Activated CD4-positive, CD25-positive, alpha-beta regulatory T cell (primary cell): ENCODE measurements at places on chromosomes 2 and 18.

- no peak for DNase-seq
Observed at GRCh38 chr2:128282246-128282975, 36.3 kb downstream of the HS6ST1 start.

DNA sequence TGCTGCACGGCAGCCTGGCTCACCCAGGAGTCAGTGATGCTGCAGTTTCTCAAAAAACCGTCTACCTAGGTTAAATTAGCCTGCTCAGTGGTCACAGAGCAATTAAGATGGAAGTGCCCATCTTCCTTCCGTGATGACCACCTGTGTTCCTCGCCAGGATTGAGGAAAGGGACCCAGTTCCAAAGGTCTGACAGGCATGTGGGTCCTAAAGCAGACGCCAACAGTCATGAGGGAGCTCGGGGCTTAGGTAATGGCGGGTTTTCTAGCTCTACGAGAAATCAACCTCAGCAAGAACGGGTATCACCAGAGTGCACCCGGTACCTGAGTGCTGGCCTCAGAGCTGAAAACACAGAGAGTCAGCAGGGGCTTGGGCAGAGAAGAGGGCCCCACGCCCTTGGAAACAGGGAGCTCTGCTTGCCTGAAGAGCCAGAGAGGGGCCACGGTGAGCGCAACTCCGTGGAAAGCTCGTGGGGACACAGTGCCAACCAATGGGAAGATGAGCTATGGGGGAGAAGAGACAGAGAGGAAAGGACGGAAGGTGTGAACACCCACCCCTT, 34.3 kb upstream of the DNMT3A start:
- DNase-seq = no peak

DNA sequence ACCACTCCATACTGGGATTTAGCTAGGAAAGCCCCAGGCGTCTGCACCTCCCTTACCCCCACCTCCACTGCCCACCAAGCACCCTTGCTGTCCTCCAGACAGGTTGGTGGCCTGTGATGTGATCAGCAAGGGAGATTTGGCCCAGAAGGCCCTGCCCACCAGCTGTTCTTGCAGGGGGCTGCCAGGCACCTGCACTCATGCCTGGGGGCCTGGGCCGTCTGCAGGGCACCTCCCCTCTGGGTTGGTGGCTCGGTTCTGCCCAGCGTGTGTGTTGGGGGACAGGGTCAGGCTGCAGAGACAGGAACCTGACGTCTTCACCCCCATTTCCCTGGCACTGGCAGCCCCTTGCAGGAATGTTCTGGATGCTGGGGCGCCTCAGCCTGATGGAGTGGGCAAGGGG, 5.8 kb downstream of the DNMT3A start:
- no peak for DNase-seq

- DNase-seq = no peak
Observed at GRCh38 chr18:56000041-56000440, 412.0 kb upstream of the TCF4 start.

DNA sequence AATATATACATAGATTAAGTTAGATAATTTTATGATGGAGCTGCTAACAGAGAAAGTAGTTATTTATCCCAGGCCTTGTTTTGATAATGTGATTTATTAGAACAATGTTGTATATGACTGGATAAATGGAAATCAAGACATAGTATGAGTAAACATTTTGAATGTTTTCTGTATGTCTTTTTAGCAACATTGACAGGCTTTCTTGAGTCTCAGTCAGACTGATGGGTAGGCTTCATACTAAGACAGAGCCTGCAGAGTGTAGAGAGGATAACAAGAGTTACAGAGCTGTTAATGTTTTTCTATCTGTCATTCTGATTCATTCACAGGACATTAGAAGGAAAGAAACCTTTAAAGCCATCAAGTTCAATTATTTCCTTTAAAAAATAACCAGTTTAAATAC, 478.5 kb downstream of the LRP1B start:
- DNase-seq = no peak

DNA sequence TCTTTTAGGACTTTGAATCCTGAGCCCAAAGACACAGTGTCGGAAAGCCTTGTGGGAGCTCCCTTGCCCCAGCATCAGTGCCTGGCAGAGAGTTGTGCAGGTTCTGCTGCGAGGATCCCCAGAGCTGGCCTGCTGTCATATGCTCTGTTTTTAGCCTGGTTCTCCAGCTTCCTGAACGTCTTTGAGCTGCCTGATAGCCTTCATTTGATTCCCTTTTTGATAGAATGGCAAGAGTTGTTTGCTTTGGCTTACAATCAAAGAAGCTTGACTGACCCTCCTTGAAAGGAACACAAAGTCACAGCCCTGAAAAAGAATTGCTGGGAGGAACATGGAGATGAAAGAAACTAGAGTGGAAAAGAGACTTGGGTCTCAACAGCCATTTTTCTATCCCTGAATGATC, 95.4 kb downstream of the C1QL2 start:
- DNase-seq = no peak

DNA sequence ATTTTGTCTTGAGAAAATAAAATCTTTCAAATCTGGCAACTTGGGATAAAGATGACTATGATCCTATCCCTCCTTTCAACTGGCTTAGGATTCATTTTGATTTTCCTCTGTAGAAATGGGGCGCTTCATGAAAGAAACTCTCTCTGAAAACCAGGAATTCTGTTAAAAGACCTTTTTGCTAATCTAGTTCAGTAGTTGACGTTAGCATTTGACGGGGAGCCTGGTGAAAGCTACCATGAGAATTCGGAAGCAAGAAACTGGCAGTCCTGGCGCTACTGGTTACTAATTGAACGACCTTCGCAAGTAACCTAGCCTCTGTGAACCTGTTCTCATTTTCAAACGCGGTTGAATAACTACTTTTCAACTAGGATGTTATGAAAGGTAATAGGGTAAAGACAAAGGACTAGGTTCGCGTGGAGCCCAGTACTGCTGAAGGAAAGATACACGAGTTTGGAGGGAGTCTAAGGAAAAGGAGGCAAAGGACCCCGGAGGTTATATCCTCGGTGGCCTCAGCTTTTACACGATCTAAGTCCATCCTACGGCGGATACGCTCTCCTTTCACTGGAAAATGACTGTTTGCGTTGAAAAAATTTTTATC, 604 bp upstream of the STK11IP start:
- DNase-seq = no peak

DNA sequence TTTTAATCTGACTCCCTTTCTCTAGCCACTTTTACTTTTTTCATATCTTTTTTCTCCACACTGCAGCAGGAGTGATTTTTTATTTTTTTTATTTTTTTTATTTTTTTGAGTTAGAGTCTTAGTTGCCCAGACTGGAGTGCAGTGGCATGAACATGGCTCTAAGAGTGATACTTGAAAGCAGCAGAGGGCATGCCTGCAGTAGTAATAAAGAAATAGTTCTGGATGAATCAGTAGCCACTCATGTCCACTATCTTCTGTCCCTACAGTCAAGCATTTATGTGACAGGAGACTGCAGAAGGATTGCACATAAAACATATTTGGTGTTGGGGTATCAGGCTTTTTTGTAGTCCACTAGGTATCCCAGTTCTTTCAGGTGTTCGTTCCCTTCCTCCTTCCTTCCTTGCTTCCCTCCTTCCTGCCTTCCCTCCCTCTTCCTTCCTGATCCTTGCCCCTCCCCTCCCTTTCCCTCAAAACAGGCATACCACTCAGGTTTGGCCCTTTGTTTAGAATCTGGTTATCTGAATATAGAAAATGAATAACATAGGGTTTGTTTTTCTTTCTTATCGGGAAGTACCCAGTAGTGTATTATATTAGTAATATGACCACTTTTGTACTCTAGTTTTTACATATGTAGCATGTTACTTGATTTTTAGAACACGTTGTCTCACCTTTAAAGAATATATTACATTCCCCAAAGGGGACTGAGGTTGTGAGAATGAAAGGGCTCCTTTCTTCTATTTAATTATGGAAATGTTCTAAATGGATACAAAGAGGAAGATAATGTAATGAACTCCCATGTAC, 23.5 kb downstream of the MIB1 start:
- DNase-seq = no peak

- no peak for DNase-seq
Observed at GRCh38 chr18:26919627-26920026, 54.1 kb upstream of the AQP4 start.

- no peak for DNase-seq
Observed at GRCh38 chr18:6478121-6478520, 63.4 kb upstream of the L3MBTL4 start.

DNA sequence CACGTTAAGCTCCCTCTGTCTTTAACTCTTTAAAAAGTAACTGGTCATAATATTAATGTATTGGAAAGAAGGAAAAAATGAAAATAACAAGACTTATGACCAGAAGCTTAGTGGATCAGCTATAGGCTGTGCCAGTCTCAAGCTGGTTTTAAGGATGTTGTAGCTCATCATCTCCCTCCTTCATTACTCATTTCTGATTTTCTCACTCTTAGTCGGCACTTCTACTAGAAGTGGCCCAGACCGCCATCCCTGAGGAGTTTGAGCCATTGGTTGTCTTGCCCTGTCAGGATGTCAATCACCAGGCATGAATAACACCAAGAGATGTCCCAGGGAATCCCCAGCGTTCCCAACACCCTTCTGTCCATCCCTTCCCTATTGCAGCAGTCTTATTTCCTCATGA, 151.5 kb downstream of the ASXL3 start:
- no peak for DNase-seq
